Stimulated activated naive CD8-positive, alpha-beta T cell treated with anti-CD3 and anti-CD28 coated beads, Interleukin-15, amount 100 ng/mL, for 72 hours (primary cell): ENCODE measurements at places on chromosomes 3 and 15.

DNA sequence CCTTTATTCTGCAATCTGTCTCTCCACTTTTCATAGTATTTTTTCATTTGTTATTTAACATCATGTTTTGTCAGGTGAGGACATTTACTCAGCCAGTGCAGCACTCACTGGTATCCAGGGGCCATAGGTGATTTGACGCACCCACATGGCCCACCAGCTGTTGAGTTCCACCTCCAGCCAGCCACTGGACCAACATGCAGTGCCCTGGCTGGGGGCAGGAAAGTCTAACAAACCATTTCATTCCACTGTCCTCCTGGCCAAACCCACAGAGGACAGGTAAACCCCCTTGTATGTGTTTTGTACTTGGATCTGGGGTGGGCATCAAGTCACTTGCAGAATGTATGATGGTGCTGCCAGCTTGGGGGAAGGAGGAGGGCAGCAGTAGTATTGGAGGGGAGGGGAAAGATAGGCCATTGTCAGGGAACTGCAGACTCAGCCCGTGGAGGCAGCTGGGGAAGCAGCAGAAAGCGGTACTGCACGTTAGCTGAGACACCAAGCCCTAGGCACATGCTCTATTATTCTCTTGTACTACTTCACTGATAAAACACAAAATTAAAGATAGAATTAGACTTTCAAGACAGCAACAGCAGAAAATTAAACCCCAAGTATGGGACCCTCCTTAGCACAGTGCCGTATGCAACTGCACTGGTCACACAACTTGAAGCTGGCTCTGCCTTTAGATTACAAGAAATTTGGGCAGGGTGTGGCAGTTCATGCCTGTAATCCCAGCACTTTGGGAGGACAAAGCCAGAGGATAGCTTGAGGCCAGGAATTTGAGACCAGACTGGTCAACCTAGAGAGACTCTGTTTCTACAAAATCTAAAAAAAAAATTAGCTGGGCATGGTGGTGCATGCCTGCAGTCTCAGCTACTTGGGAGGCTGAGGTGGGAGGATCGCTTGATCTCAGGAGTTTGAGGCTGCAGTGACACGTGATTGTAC, 15.4 kb upstream of the RPL24 start:
- no peak for DNase-seq

- no peak for DNase-seq
Measured at GRCh38 chr3:1578124-1578806, 485.4 kb downstream of the CNTN6 start.

DNA sequence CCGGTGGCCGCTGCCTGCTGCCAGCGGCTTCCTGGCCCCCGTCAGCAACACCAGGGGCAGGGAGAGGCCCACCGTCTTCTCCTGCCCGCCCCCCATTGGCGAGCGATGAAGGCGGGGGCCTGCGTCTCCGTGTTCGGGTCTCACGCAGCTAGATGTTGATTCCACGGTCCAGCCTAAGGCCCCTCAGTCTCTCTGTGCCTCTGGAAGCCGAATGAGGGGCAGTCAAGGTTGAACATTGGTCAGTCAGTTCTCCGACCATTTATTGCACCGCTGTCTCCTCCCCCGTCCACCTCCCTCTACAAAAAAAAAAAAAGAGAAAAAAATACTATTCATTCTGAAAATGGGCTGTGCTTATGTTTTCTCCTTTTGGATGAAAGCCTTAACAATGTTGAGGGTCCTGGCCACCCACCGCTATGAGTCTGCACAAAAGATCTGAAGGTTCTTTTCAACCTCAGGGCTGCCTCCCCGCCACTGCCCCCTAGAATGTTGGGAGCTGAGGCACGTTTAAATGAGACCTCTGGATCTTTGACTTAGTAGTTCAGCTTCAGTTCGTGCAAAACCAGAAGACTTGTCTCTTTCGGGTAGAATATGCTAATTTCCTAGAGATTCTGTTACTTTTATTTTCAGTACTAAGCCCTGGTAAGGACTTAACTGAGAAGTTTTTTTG, 736 bp downstream of the IREB2 start:
- peak; percentile 27 for DNase-seq

DNA sequence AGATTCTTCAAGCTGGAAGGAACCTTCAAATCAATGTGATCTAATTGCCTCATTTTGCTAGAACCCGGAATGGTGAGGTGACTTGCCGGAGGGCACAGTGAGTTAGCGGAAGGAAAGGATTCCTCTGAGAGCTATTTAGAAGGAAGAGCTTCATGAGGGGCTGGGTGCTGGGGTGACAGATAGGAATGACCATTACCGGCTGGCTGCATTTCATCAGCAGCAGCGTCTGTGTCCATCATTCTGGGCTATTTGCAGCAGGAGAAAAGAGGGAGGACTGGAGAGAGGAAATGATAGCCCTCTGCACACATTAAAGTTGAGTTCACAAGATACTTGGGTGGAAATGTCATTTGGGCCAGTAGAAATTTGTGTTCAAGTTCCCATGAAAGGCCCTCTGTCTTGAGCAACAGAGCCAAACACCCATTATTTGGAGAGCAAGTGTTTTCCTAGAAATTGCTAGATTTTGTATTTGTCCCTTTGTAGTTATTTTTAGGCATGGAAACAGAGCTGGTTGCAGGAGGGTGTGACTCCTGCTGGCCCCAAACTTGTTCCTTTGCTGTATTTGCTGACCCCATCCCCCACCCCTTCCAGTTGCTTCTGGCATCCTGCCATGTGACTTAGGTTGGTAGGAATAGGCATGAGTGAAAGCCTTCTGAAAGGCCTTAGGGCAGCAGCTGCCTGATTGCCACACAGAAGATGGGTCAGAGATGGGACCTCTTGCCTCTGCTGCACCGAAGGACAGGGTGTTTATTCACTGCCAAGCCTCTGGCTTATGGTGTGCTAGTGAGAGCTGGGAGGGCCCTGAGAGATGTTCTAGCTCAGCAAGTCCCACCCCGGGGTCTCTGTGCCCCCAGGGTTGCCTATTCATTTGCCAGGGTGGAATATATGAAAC, 87.5 kb upstream of the PLXNA1 start:
- DNase-seq: no peak

DNA sequence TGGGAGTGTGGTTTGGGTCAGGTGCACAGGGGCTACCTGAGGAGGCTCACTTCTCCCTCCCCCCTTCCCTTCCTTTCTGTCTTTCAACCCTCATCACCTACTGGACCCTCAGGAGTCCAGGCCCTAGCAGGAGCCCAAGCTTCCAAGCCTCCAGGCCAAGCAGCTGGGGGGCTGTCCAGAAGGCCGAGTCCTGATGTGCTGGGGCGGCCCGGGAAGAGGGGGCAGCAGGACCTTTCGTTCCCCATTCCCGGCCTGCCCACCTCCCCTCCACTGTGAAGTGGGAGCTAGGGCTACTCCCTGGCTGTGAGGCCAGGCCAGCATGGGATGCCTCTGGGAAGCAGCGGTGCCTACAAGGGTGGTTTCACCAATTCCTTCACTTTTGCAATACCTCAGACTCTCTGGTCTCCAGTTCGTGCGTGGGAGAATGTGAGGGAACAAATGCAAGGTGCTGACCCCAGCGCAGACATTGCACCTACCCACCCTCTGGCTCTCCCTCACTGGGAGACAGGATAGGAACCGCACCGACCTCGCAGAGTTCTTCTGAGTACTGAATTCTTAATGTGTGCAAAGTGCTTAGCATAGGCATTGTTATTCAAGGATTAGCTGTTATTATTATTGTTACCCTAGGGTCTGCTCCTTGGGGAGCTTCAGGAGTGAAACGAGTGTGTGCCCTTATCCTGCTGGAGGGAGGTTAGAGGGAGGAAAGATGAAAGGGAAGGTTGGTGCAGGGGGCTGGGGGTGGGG, 2.5 kb downstream of the EPHB3 start:
- DNase-seq: no peak

- DNase-seq: no peak
Measured at GRCh38 chr3:146823622-146824021, 218.5 kb upstream of the PLSCR5 start.

GRCh38 chr3:129622933-129623332, 16.5 kb upstream of the PLXND1 start:
- no peak for DNase-seq

DNA sequence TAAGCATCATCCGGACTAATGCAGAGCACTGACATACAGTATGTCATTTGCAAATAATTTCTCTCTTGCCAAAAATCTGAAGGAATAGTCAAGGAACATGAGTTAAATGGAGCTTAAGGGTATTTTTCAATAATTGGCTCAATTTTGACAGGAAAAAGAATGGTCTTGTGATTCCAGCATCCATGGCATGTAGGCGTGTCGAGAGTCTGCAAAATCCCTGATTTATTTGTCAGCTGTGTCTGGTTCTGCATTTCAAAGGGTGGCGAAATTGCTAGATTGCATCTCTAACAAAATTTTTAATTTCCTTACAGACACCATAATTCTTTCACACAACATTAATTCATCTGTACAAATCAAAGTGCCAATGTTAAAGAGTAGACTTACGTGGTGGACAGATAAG, 65.4 kb upstream of the TBC1D23 start:
- DNase-seq: no peak

- DNase-seq: peak; percentile 11
Measured at GRCh38 chr3:158918008-158918407, 116.2 kb downstream of the MFSD1 start.
